Brain microvascular endothelial cell (primary cell): ENCODE measurements at places on chromosomes 5 and 9.

DNA sequence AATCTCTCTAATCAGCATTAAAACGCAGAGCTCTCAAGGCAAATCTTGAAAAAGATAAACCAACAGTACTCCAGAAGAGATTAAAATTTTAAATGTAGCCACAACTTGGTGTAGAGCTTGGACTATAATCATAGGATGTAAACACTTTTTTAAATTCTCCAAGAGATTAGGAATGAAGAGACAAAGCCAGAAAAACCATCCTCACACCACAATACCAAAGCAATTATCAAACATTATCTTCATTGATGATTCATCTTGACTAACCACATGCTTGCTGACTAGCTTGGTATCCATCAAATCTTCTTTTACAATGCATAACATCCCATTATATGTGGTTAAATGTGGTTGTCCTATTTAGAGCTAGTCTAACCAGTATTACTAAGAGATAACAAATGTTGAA, 815.1 kb downstream of the TLE1 start:
- DNase-seq: peak; percentile 42

- no peak for DNase-seq
Observed at GRCh38 chr5:179294891-179295777, 50.1 kb downstream of the ADAMTS2 start.

DNA sequence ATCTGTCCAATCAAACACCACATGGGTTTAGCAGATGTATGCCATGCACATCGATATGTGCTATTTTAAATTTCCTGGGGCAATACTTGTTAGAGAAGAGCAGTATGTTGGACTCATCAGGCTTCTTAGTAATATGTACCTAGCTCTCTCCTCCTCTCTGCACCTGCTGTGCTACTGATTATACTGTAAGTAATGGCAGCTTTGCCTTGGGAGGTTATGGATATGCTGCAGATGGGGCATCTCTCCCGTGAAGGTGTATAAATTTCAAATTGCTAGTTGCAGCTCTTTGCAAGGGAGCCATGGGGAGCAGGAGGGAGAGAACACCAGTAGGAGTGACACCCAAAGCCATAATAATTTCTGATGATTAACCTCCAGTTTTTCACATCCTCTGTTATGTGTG, 101.5 kb downstream of the SPATA31D1 start:
- no peak for DNase-seq

DNA sequence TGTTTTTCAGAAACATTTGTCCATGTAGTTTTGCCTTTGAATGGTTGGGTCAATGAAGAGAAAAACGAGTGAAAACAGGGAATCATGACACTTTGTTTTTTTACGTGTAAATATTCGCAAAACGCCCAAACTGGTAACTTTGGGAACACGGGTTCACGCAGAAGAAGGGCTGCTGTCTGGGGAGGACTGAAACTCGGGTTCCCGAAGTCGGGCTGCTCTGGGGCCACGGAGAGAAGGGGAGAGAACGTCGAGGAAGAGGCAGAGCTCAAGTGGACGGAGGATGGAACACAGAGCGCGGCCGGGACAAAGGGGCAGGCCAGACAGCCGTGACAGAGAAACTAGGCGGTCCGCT, 478 bp upstream of the SETD9 start:
- peak; percentile 32 for DNase-seq

DNA sequence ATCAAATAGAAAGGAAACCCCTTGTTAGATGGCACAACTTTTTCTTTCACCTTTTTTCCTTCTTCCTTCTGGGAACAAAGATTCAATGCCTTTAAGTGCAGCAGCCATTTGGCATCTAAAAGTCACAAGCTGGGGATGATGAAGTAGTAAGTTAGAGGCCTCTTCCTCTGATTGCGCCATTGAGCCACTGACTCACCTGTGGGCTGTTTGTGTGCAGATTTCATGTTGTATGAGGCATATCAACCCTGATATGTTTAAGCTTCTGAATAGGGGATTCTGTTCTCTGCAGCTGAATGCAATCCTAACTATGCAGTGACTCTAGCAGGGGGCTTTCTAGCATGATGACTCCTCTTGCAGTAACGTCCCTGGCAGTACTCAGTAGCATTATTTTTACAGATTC, 599.9 kb downstream of the CSNK1G3 start:
- no peak for DNase-seq

DNA sequence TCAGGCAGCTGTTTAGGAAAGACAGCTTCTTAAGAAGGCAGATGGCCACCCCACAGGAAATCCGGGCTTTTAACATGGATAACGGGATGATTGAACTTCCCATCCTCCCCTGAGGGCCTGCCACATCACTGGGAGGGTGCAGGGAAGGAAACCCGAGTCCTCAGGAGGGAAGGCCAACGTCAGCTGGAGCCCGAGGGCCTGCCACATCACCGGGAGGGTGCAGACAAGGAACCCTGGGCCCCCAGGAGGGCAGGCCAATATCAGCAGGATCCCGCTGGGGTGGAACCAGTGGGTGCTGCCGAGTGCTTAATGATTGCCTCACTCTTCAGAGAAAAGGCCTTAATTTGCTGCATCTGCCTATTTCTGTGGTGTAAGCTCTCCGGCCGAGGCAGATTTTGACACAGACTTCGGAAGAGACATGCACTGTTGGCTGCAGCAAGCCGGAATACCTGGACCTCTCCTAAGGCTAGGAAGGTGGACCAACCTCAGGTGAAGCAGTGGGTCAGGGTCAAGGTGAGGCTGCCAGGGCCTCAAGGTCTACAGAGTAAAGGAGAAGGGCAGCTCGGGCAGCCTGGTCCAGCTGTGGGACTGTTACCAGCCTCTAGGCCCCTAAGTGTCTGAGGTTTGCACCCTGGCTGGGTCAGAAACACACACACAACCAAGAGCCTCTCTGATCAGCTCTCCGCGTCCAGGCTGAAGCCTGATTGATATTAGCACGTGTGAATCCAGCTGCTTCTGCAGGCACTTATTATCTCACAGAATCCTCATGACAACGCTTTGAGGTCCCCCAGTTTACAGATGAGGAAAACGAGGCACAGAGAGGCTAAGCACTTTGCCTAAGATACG, 14.8 kb upstream of the COL5A1 start:
- peak; percentile 31 for DNase-seq

- DNase-seq: no peak
Observed at GRCh38 chr5:137291031-137291430, 208.1 kb downstream of the SPOCK1 start.

- no peak for DNase-seq
Observed at GRCh38 chr5:139575751-139576150, 14.6 kb downstream of the UBE2D2 start.

- DNase-seq: no peak
Observed at GRCh38 chr9:104269996-104270963, 176.2 kb downstream of the SMC2 start.

- peak; percentile 61 for DNase-seq
Observed at GRCh38 chr5:108818613-108819272, 71.0 kb downstream of the FER start.

DNA sequence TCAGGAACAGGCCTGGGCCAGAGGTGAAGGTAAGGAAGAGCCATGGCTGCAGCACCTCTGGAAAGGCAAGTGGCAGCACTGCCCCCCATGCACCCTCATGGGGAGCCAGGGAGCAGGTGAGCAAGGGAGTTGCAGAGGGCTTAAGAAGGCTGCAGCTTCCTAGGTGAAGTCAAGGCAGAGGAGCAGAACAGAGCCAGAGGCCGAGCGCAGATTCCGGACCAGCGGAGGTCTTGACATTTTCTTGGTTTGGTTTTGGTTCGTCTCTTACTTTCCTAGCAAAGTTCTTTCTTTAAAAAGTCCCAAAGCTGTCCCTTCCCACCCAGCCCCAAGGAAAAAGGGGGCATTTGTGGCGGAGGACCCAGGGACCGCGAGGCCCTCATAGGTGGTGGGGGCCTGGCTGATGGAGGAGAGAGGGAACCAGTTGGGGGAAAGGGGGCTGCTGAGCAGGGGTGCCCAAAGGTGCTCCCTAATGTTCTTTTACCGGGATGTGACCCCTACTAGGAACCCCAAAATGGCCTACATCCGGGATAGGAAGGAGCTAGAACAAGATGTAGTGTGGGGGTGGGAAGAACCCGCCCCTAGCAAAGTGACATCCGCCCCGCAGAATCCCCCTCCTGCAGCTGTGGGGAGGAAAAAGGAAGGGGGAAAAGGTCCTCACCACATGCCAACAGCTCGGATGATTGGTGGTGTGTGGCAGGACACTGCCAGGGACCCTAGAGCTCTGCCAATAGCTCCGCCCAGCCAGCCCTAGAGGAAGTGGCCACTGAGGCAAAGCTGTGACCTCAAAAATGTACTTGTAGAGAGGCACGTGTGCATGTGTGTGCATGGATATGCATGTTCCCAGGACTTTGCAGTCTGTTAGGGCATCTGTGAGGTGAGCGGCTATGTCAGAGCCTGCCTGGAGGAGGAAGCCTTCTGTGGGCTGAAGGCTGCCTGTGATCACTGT, 914 bp upstream of the CD72 start:
- DNase-seq: no peak

DNA sequence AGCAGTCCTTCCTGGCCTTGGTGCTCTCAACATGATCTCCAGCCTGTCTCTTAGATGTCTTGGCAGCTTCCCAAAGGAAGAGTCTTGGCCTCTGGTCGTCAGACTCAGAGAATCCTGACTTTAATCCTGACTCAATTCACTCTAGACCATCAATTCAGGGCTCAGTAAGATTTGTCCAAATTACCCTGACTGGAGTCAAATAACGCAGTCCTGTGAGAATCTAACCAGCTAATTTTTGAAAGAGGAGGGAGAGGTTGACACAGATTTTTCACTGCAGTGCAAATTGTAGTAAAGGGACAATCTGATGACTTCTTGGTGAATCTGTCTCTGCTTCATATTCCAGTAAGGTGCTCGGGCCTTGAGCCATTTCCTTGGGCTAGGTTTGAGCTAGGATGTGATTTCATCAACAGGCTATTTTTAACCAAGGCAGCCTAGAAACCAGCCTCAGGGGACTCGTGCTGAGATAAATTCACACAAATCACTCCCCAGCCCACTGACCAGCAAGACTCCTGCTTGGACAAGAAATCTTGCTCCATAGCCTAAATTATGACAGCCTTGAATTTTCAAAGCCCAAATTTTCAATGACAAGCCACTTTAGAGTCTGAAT, 257.4 kb downstream of the ENC1 start:
- peak; percentile 72 for DNase-seq

GRCh38 chr5:126613941-126614592, 13.3 kb downstream of the PHAX start:
- no peak for DNase-seq

GRCh38 chr9:132381966-132382541, 24.6 kb downstream of the TTF1 start:
- no peak for DNase-seq

DNA sequence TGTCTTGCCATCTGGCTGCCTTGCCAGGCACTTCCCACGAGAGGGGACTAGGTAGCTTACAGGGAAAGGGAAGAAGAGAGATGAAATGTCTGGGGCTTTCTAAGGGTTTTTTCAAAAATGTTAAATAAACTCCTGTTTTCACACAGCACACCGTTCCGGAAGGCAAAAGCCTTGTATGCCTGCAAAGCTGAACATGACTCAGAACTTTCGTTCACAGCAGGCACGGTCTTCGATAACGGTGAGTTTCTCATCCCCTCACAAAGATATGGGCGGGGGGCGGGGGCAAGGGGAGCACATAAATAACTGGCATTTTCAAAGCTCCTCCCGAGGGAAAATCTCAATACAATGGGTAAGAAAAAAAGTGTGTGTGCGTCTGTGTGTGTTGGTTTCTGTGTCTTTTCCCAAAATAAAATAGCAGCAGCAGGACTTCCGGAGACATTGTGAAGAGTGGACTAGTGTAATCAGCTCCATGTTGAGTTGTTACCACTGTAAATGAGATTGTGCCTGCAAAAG, 189.6 kb downstream of the NR3C1 start:
- no peak for DNase-seq

DNA sequence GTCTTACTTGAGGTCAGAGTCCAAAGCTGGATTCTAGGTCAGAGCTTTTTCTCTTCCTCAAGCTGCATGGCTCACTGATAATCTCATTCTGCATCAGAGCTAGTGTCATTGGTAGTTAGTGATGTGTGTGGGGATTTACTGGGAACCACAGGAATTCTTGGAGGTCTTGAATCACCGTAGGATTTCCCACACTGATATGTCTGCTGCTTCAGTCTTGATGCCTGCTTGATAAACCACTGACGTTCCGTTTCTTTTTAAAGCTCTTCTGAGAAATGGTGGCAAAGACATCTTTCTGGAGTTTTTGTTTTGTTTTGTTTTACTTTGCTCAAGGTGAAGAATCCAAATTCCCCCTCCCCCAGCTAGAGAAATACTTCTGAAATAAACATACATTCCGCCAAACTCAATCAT, 1.2 kb upstream of the GARIN3 start:
- DNase-seq: peak; percentile 72

DNA sequence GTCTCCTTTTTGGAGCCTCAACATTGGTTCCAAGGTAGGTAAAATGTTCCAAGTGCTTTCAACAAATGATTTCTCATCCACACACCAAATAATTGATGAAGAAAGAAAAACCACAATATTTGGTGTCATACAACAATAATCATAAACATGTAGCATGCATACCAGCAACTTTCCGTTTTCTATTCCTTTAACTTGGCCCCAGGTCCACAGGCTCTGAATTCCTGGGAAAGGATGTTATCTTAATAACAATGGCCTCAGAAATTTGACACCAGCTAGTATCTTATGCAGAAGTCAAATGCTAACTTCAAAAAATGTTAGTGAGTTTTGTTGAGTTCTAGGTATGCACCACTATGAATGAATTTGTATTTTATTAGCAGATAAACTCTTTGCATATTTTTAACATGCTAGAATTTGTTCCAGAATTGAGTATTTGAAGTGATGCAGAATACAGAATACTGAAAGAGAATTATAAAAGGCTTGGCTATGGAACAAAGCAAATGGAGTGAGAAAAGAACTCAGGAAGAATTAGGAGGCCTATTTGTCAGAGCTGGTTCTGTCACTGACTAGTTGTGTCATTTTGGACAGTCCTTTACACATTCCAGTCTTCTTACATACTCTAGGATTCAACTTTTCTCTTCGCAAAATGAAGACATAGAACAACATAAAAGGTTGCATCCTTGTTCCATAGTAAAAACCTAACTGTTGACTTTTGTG, 435.3 kb upstream of the TNC start:
- no peak for DNase-seq

DNA sequence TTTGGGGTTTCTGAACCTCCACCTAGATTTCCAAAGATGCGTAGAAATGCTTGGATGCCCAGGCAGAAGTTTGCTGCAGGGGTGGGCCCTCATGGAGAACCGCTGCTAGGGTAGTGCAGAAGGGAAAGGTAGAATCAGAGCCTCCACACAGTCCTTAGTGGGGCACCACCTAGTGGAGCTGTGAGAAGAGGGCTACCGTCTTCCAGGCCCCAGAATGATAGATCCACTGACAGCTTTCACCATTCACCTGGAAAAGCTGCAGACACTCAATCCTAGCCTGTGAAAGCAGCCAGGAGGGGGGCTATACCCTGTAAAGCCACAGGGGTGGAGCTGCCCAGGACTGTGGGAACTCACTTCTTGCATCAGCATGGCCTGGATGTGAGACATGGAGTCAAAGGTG, 13.3 kb upstream of the HSDL2 start:
- DNase-seq: no peak

DNA sequence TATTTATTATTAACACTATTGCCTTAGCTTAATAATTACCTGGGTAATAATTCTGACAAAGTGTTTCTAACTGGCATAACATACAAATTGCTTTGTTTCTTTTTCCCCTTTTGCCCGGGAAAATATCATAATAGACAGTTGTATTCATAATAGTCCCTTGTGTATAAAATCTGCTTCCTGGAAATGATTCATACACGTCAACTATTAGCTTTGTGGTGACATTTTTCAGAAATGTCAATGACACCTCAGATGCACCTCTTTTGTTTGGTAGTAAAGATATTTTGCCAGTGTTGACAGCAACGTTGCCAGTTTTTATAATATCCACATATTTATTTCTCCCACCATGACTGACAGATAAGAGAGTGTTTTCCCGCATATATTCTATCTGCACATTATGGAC, 73.0 kb downstream of the RASEF start:
- no peak for DNase-seq
